ENCODE measurements at places on chromosomes 4 and X.

DNA sequence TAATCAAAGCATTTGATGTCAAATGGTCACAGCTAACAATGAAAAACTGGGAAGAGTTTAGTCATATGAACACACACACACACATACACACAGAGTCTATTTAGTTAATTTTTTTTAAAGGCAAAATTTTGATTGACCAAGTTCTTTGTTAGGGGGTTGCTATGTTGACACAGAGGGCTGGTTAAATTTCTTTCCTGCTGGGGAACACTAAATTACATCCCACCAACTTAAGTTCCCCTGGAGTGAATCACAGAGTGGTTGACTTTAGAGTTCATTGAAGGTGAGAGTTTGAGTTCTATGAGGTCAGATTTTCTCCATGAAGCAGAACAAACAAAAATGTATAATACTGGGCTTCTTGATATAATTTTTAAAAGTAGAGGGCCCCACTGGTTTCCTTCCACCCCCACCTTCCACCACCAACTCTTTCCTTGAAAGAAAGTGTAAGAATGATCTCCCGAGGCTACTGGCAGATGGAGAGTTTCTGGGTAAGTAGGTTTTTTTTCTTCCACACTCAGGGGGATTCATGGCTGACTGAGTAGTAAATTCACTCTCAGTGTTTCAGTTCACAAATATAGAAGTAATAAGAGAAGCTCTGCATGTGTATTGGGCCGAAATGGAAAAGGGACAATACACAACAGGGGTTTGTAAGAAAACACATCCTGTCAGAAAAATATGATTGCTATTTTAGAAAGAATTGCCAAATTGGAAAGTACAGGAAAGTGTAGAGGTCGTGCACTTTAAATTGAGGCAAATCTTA, 917.0 kb upstream of the LCORL start:
- no peak for DNase-seq

DNA sequence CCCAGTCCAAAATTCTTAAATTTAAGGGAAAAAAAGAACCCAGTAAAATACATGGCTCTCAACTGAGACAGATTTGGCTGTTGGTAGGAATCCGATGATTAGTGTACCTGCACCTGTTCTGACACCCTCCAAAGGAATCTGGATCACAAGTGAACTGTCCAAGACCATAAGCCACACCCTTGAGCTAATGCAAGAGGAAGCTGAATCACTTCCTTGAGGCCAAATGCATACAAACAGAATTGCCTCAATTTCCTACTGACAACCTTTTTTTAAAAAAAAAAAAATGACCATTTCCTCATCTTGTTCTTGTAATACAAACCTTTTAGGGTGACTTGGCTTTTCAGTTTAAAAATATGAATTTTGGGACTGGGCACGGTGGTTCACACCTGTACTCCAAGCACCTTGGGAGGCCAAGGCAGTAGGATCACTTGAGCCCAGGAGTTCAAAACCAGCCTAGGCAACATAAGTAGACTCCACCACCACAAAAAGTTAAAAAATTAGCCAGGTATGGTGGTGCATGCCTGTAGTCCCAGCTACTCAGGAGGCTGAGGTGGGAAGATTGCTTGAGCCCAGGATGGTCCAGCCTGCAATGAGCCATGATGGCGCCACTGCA, 10.7 kb upstream of the FBXL5 start:
- DNase-seq = no peak

- DNase-seq = no peak
Measured at GRCh38 chr4:58732973-58733372, 1622.8 kb upstream of the IGFBP7 start.

- DNase-seq = no peak
Measured at GRCh38 chr4:13481569-13481968, 2.6 kb downstream of the RAB28 start.

DNA sequence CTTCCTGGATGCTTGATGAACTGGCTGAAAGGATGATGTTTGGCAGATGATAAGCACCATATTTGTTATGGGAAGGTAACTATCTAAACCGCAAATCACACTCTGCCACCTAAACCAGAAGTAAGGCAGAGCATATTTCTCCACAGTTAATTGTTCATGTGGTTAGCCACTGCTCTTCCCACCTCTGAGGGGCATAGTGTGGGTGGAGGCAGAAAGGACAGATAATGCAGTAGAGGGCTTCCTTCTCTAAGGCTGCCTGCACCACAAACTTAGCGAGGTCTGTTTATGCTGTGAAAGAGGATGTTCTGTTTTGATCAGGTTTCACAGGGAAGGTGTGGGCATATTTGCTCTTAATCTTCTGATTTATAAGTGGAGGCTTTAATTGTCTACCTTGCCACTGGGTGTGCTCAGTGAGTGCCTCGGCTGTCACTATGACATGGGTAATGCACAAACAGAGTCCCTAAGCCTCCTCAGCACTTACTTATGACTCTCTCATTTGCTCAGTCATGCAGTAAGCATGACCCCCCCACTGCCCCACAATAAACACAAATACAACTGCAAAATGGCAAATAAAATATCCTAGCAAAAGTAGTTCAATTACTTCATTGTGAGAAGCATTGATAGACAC, 401.0 kb downstream of the TMA16 start:
- no peak for DNase-seq

- no peak for DNase-seq
Measured at GRCh38 chr4:23083391-23083790, 390.7 kb downstream of the GBA3 start.

DNA sequence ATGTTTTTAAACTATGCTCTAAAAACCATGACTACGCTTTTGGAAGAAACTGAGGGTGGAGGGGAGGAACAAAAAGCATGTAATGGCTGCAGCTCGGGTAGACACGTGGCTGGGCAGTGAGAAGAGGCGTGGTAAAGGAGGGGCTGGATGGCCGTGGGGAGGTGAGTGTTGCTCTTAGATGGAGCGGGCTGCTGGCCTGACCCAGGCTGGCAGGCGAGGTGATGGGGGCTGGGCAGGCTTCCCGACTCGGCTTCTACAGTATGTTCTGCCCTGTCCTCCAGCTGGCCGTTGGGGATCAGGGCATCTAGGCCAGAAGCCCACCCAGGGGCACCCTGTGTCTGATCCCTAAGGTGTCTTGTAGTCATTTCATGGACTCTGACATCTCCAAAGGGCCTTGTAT, 60.7 kb downstream of the EFHC2 start:
- no peak for DNase-seq

DNA sequence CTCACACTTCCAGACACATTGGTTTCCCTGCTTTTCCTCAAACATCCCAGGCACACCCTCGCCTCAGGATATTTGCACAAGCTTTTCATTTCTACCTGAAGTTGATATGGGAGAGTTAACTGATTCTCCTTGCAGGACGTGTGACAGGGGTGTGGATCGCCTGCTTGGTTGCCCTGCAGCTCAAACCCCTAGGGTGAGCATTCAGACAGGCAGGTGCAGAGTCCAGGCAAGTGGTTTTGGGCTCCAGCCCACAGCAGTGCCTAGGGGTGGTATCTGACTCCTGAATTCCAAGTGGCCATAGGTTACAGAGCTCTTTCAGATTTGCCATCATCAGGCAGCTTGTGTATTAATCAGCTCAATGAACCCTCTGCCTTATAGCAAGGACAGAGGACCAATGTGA, 1104.2 kb upstream of the IGFBP7 start:
- no peak for DNase-seq

All from stimulated activated CD8-positive, alpha-beta memory T cell treated with anti-CD3 and anti-CD28 coated beads, Interleukin-2, amount 100 ng/mL, for 1 hour (primary cell).